ENCODE measurements at places on chromosomes 7 and 10.

DNA sequence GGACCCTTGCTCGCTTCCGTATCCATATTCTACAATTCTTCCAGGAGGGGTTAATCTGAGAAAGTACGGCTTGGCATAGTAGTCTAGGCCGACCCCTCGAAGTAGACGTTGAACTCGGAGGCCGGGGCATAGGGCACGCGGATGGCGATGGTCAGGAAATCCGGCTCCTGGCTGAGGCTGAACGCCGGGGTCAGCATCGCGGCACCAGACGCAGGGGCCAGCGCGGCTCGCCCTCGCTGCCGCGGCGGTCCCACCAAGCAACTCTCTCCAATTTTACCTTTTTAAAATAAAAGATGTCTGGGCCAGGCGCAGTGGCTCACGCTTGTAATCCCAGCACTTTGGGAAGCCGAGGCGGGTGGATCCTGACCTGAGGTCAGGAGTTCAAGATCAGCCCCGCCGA, 7.3 kb upstream of the SGMS1 start:
- DNase-seq = no peak

GRCh38 chr7:107152011-107152410, 16.8 kb upstream of the HBP1 start:
- DNase-seq = no peak

DNA sequence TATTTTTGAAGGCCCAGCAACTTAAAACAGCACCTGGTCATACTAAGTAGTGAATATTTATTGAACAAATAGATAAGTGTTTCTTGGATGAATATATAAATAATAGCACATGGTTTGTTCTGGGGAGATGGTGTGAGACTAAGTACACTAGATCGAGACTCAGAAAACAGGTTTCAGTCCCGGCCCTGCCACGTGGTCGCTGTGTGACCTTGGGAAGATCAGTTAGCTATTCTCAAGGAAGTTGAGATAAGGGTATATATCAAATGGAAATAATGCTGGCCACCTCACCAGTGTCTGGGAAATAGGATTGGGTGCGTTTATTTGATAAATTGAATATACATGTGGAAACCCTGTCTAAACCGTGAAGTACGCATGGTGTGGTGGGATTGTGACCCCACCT, 354.6 kb downstream of the SDK1 start:
- DNase-seq = no peak

- no peak for DNase-seq
Measured at GRCh38 chr7:28017372-28017771, 163.2 kb downstream of the JAZF1 start.

GRCh38 chr10:43265799-43266721, 805 bp downstream of the RASGEF1A start:
- no peak for DNase-seq

DNA sequence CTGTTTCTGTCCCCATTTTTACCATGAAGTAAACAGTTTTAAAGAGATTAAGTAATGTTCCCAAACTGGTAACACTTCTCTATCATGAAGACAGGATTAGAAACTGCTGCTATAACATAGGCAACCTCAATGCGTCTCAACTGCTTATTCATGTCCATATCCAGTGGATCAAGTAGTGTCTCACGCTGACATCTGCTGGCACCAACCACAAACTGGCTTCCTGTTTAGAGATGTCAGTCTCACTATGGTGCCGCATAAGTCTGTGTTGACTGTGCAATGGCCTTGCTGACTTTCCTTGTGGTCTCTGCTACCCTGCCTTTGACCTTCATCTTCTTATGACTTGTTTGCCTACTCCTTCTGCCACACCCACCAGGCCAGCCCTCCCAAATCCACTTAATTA, 369.6 kb upstream of the DPP6 start:
- no peak for DNase-seq

- DNase-seq = no peak
Measured at GRCh38 chr7:108103558-108104298, 26.4 kb downstream of the LAMB4 start.

DNA sequence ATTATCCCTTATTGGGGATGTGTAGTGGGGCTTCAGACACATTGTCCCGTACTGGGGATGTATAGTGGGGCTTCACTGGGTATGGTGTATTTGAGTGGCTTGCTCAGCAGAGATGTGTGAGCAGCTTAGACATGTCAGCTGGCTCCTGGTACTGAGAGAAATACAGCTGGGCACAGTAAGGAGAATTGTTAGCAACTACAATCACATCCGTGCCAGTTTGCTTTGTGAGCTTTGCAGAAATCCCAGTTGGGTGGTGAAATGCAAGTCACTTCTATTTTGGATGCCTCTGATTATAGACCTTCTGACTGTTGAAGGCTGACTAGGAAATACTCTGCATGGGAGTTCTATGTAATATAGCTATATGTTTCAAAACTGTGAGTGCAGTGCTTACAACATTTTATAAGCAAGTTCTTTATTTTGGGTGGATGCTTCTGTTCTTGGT, 10.8 kb downstream of the CCNY start:
- DNase-seq = no peak

DNA sequence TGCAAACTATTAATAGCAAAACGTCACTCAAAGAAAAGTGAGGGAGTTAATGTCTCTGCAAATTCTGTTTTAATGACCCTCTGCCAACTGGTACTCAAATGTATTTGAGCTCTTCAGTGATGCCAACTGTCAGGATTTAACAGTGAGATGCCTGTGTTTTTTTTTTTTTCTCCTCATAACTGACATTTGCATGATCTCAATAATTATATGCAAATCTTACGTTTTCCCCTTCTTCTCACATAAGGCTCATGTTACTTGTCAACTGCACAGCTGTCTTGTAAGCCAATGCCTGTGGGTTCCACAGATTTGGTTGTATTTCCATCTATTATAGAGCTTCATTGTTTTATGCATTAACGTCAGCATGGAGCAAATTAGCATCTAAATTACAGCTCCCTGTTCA, 38.2 kb downstream of the PPP1R3A start:
- DNase-seq = no peak

GRCh38 chr10:123808286-123808685, 83.3 kb downstream of the CPXM2 start:
- no peak for DNase-seq
